Subcutaneous preadipocyte (primary cell): ENCODE measurements at places on chromosomes 5 and 9. TPM values are rescaled to one million over a fixed set of nuclear protein-coding genes. Genes with fewer than 3 reads are reported as not detected.

The SLC45A2 gene
- total RNA-seq, result 0.20 and 0.37 TPM in 2 replicates

The LOX gene
- total RNA-seq, result 26.4 and 45.9 TPM in 2 replicates

The TPPP gene
- total RNA-seq, result 0.20 TPM in 1 of 2 replicates, not detected in the other

The FANCG gene
- total RNA-seq, result 25.7 and 36.6 TPM in 2 replicates

The SLC46A2 gene
- not detected in 2 replicates for total RNA-seq

The GCNT4 gene
- total RNA-seq, result 0.37 and 0.39 TPM in 2 replicates

The GHR gene
- total RNA-seq, result 7.4 and 11.8 TPM in 2 replicates

The PCDHB2 gene
- total RNA-seq, result 0.59 and 1.5 TPM in 2 replicates

The TUSC1 gene
- 7.4 and 9.2 TPM in 2 replicates for total RNA-seq

The STK32A gene
- total RNA-seq, result 0.59 and 0.73 TPM in 2 replicates

The MAN2A1 gene
- total RNA-seq, result 43.0 and 67.2 TPM in 2 replicates

The TAF11L8 gene
- total RNA-seq, result not detected in 2 replicates

The KIAA1958 gene
- 1.1 and 1.6 TPM in 2 replicates for total RNA-seq

The DND1 gene
- total RNA-seq, result under 0.01 and 0.39 TPM in 2 replicates

The PDGFRB gene
- 253 and 297 TPM in 2 replicates for total RNA-seq

The LRRTM2 gene
- total RNA-seq, result under 0.01 and 0.39 TPM in 2 replicates

The NUTM2F gene
- not detected in 2 replicates for total RNA-seq

The PCDHB6 gene
- under 0.01 TPM in 2 replicates for total RNA-seq

The KDM3B gene
- total RNA-seq, result 36.0 and 49.7 TPM in 2 replicates

The MED10 gene
- 5.9 and 6.8 TPM in 2 replicates for total RNA-seq

The PCDHGA1 gene
- total RNA-seq, result 0.37 and 0.59 TPM in 2 replicates

The OMD gene
- 0.20 and 0.37 TPM in 2 replicates for total RNA-seq

The IQGAP2 gene
- total RNA-seq, result 0.73 and 2.2 TPM in 2 replicates
